ENCODE measurements at places on chromosomes 11 and 22. TPM values are rescaled to one million over a fixed set of nuclear protein-coding genes. Genes with fewer than 3 reads are reported as not detected.

DNA sequence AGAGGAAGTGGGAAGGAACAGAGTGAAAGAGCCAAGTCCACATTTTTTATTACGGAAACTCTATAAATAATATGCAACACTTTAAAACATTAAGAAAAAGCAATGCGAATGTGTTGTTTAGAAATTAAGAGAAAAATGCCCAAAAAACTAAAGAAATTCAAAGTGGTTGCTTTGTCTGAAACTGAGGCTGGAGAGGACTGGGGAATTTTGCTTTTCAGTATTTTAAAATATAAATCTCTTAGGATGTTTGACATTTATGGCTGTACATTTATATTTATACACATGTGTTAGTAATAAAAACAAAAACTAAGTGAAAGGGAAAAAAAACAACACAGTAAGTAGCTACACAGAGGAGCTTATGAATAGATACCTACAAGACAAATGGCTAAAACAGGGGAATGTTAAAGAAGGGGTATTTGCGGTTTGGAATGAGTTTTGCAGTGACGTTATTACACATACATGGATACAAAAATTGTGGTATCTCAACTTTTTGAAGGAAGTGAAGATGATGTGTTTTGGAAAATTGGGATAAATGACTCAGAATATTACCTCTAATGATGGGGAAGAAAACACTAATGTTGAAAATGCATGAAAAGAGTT, 97.0 kb upstream of the DRD2 start:
- no peak for DNase-seq

GRCh38 chr11:76617553-76618265, 52.8 kb downstream of the LRRC32 start:
- DNase-seq, result no peak

DNA sequence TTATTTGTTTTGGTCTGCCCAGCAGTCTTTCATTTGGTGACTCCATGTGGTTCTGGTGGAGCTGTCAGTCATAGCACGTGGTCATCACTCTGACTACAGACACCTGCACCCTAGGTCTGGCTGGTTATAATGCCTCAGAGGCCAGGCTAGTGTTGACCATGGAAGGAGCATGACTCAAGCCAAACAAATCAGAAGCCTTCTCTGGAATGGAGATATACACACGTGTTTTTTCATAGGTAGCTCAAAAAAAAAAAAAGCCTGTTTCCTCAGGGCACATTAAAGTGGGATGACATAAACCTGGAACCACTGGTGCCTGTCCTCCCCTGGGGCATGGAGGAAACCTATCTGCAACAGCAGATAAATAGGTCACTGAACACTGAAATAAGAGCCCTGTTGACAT, 8.1 kb upstream of the PLAAT3 start:
- no peak for DNase-seq

- no peak for DNase-seq
Measured at GRCh38 chr11:14248580-14248981, 110.4 kb downstream of the RRAS2 start.

DNA sequence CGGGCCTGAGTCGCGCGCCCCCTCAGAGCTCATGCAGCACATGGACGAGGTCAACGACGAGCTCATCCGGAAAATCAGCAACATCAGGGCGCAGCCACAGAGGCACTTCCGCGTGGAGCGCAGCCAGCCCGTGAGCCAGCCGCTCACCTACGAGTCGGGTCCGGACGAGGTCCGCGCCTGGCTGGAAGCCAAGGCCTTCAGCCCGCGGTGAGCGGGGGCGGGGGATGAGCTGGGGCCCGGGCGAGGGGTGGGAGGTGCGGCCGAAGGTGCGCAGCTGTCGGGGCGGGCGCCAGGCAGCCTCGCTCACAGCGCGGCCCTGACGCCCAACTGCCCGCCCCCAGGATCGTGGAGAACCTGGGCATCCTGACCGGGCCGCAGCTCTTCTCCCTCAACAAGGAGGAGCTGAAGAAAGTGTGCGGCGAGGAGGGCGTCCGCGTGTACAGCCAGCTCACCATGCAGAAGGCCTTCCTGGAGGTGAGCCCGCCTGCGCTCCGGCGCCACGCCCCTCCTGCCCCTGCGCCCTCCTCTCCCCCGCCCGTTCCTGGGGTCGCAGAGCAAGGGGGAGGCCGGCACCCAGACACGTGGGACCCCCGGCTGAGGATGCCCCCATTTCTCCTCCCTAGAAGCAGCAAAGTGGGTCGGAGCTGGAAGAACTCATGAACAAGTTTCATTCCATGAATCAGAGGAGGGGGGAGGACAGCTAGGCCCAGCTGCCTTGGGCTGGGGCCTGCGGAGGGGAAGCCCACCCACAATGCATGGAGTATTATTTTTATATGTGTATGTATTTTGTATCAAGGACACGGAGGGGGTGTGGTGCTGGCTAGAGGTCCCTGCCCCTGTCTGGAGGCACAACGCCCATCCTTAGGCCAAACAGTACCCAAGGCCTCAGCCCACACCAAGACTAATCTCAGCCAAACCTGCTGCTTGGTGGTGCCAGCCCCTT, 20.5 kb downstream of the EPS8L2 start:
- no peak for DNase-seq

HDHD5 gene
- 66.6 TPM for polyA plus RNA-seq

PYGM gene
- not detected for polyA plus RNA-seq

VSIG10L2 gene
- not detected for polyA plus RNA-seq

CASP5 gene
- not detected for polyA plus RNA-seq

ISX gene
- polyA plus RNA-seq, result 0.53 TPM
